ENCODE measurements at places on chromosomes 2 and 18.

- no peak for ATAC-seq
These were observed 134.2 kb downstream of the PXDN start for GRCh38 chr2:1610096-1610485.

DNA sequence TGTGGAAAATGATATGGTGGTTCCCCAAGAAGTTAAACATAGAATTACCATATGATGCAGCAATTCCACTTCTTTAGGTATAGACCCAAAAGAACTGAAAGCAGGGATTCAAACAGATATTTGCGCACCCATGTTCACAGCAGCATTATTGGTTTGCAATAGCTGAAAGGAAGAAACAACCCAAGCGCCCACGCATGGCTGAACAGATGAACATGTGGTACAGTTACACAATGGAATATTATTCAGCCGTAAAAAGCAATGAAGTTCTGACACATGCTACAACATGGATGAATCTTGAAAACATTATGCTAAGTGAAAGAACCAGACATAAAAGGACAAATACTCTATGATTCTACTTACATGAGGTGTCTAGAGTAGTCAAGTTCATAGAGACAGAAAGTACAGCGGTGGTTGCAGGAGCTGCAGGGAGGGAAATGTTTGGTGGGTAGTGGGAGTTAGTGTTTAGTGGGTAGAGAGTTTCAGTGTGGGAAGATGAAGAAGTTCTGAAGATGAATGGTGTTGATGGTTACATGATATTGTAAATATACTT is 26.7 kb upstream of the ASPRV1 start:
- no peak for ATAC-seq

DNA sequence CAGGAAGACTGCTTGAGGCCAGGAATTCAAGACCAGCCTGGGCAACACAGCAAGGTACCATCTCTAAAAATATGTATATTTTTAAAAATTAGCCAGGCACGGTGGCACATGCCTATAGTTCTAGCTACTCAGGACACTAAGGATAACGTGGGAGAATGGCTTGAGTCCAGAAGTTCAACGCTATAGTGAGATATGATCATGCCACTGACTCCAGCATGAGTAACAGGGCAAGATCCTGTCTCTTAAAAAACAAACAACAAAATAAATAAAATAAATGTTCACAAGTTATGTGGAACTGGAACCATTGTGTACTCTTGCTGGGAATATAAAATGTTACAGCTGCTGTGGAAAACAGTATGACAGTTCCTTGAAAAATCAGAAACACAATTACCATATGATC is 47.2 kb downstream of the USP34 start:
- peak; percentile 30 for ATAC-seq

- peak; percentile 49 for ATAC-seq
These were observed 34.2 kb downstream of the PLCL1 start for GRCh38 chr2:197838579-197838978.

GRCh38 chr2:71894261-71894660 is 253.4 kb downstream of the CYP26B1 start:
- ATAC-seq, result no peak

DNA sequence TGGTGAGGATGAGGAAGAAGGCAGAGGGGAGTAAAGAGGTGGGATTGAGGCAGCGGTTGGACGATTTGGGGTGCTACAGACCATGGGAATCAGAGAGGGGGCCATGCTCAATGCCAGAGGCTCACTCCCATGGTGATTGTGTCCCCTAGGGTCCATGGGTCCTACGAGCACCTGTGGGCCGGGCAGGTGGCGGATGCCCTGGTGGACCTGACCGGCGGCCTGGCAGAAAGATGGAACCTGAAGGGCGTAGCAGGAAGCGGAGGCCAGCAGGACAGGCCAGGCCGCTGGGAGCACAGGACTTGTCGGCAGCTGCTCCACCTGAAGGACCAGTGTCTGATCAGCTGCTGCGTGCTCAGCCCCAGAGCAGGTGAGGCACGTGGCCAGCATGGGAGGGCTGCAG is 5.2 kb downstream of the CAPN10 start:
- ATAC-seq, result no peak

DNA sequence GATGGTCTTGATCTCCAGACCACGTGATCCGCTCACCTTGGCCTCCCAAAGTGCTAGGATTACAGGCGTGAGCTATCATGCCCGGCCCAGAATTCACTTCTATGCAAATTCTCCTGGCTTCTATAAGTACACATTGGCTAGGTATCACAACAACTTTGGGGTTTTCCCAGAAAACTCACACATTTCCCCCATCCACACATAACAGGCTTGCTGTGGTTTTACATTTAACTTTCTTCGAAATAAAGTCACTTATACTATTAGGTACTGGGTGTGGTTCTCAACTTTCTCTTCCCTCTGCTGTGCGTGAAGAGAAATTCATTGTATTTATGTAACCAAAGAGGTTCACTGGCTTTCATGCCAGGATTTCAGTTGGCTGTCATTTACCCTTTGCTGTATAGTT is 439.4 kb upstream of the CWC22 start:
- no peak for ATAC-seq

Data from SK-N-SH treated with all-trans-retinoic acid at 6 μM for 48 hours (cell line).